ENCODE measurements at places on chromosomes 2 and 18.

DNA sequence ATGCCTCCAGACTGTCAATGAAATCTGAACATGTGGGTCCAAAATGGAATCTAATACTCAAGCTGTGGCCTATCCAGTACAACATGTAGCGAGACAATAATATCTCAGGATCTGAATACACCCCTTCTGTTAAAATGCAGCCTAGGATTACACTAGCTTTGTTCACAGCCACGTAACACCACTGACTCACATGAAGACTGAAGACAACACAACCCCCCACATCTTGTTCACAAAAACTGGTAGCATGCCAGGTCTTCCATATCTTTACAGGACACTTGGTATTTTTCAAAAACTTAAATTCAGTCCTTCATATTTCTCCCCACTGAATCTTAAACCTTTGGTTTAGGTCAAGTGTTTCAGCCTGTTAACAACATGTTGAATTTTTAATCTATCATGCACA, 84.2 kb downstream of the SLC8A1 start:
- no peak for DNase-seq

DNA sequence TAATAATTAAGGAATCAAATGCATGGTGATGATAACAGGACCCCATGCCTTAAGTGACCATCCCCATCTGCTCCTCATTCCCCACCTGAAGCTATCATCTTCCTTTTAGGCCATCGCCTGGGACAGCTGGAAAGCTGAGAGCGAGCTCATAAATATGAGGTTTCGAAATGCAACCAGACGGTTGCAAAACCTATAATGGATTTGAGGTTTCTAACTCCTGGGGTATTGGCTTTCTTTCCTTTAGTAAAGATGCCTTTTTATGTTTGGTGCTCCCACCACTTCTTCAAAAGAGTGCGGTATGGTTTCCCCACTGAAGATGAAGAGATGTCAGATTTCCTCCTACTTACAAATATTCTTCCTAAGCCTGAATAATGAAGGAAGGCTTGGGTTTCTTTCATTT, 1589.5 kb upstream of the PIK3C3 start:
- no peak for DNase-seq

- peak; percentile 56 for DNase-seq
Measured at GRCh38 chr2:9347411-9347881, 75.9 kb downstream of the ITGB1BP1 start.

GRCh38 chr2:218229239-218229638, 12.2 kb downstream of the ARPC2 start:
- peak; percentile 80 for DNase-seq
